Activated CD8-positive, alpha-beta memory T cell treated with anti-CD3 and anti-CD28 coated beads for 4 hours (primary cell): ENCODE measurements at places on chromosomes 2 and 18.

DNA sequence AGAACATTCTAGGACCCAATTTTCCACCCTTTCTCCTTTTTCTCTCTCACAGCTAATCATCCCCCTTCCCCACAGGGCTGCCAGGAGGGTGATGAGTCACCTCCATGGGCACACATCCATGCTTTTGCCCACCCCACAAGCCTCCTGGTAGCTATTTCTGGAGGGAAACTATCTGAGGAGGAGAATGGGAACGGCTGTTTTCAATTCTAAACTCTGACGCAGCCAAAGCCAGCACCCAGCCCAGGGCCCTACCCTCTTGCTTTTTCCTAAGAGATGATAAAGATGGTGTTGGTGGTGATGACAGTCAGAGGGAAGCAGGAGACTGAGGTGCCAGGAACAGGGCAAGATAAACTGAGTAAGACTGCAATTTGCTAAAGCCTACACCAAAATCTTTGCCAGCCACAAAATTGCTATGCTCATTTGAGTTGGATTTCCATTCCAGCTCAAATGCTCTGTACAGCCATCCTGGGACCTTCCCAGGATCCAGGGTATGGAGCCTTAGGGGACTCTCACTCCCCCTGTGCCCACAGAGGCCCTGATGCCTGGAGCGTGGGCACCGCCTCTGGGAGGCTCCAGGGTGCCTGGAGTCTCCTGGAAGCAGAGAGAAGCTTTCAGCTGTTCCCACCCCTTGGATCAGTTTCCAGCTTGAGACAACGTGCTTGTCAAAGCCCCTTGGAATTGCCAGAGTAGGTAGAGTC lies 62.0 kb upstream of the FZD7 start:
- DNase-seq = no peak

DNA sequence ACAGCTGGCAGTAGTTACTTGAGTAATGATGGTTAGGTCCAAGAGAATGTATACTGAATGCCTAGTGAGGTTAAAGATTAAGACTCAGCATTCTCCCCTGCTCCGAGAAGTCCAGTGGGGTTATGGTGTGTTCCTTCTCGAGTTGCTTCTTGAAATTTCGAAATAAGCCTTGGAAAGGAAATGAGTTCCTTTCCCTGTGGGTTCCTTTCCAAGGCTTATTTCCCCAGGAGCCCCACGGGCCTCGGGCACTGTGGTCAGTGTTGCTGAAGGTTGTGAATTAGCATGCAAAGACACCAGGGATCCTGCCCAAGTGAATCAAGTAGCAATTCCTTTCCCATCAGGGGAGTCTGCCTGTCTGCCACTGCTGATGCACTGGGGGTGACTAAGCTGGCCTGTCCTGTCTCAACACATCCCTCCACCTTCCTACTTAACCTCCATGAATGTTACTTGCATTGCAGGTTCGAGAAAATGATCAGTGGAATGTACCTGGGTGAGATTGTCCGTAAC lies 53.6 kb downstream of the HK2 start:
- DNase-seq = no peak

- DNase-seq = no peak
These were observed at the start of gene SCG2 for GRCh38 chr2:223601932-223602666. SCG2 (minus strand) TSS chr2:223602361; CDS start chr2:223599282, 3,079 bp downstream.

- DNase-seq = no peak
These were observed 91.3 kb downstream of the SPATS2L start for GRCh38 chr2:200397785-200398184.

DNA sequence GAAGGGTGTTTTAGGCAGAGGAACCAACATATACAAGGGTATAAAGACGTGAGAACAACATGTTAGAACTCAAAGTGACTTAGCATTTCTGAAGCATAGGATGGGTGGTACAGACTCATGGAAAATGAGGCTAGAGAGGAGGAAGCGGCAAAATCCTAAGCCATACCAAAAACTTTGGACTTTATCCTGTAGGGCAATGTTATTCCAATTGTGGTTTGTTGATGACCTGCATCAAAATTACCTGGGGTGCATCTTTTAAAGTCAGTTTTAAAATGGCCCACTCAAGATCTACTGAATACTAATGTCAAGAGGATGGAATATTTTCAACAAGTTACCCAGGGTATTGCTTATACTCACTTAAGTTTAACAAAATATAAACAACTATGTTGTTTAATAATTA lies 34.8 kb downstream of the RAPH1 start:
- DNase-seq = no peak

DNA sequence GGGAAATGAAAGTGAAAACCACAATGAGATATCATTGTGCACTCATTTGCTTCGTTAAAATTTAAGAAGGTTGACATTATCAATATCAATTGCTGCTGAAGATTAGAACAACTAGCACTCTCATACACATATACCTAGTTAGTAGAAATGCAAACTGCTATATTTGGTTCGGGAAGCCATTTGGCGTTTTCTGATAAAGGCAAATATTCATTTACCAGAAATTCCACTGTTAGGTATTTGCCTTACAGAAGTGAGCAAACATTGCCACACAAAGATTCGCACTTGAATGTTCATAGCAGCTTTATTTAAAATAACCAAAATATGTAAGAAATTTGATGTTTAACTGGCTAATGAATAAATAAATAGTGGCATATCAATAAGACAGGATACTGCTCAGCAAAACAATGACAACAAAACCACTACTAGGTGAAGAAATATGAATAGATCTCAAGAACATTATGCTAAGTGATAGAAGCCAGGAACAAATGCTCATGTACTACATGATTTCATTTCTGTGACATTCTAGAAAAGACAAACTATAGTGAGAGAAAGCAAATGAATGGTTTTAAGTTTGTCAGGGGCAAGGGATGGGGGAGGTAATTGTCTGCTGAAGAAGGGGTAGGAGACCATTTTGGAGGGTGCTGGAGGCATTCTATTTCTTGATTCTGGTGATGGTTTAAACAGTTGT lies 387.8 kb downstream of the PTH2R start:
- no peak for DNase-seq

DNA sequence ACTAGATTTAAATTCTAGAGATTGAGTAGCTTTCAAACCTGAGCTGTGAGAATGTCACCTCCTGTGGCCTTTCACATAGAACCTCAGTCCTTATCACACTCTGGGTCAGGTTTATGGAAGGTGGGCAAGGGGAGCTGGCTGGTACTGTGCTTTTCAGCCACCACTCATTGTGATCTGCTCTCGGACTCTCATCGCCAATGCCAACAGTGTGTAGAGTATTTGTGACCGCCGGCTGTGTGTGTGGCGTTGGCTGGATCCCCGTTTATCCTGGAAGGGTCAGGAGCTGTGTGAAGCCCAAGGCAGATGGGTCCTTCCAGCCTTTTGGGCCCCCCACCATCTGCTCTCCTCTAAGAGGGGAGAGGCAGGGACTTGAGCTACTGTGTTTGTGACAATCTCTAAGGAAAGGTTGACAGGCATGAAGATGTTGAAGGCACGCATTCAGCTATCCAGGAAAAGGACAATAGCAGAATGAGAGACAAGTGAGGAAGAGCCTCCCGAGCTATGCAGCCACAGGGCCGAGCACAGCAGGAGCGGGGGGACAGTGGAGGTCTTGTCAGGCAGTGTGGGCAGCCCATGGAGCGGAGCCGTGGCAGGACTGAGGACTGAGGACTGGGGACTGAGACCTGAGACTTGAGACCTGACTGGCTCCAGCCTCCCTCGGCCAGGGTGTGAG lies 107.1 kb upstream of the TPO start:
- DNase-seq = no peak
